ENCODE measurements at places on chromosomes 3 and 15.

DNA sequence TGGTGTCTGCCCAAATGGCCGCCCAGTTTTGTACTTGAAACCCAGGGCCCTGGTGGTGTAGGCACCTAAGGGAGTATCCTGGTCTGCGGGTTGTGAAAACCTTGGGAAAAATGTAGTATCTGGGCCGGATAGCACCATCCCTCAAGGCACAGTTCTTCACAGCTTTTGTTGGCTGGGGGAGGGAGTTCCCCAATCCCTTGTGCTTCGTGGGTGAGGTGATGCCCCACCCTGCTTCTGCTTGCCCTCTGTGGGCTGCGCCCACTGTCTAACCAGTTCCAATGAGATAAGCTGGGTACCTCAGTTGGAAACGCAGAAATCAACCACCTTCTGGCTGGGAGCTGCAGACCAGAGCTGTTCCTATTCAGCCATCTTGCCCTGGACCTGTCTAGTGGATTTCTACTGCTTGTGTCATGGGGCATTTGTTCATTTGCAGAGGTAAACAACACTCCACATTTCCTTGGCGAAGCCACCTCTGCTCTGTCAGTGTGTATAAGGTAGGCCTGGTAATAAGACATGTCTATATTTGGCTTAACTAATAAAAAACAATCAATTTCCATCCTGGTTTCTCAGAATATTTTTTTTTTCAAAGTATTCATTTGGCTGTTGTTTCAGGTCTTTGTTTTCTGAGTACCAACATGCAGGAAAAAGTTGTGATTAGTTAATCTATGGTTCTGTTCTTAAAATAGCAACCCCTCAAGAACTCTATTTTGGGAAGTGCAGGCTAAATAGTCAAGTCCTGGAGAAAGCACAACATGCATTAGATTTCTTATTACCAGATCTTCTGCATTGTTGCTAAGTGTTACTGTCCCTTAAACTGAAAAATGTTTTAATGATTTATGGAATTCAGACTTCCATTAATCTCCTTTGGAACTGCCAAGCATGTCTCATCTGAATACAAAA is 304.3 kb downstream of the ZIC1 start:
- DNase-seq, result no peak

GRCh38 chr15:78929536-78930264 is 15.1 kb downstream of the CTSH start:
- no peak for DNase-seq

GRCh38 chr3:182621435-182622240 is 171.7 kb upstream of the ATP11B start:
- DNase-seq, result no peak

DNA sequence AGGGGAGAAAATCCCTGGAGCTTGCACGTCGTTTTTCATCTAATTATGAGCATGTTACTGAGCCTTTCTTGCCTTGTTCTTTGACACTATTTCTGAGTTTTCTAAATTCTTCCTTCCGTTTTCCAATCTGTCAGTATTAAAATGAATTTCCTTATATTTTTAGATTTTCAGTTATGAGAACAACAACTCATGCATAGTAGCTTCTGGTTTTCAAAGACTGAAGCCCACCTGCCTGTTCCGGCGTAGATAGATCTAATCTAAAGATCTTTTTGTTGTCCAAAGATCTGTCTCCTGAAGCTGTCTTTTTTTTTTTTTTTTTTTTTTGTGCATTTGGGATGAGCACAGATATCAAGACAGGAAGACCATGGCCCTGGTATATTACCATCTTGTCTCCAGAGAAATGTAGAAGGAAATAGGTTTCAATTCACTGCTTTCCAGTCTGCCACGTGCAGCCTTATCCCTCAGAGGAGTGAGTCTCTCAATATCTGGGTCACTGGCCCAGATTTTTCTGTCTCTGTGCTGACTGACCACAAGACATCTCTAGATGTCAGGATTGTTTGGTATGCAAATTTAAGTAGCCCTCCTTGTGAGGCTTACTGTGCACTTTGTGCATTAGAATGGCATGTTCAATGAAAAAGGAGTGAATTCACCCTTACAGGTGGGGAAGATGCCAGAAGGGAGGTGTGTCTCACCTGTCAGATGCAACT is 222.3 kb upstream of the TMC3 start:
- no peak for DNase-seq

- DNase-seq, result no peak
Measured at GRCh38 chr3:64761729-64762128, 73.9 kb upstream of the ADAMTS9 start.

DNA sequence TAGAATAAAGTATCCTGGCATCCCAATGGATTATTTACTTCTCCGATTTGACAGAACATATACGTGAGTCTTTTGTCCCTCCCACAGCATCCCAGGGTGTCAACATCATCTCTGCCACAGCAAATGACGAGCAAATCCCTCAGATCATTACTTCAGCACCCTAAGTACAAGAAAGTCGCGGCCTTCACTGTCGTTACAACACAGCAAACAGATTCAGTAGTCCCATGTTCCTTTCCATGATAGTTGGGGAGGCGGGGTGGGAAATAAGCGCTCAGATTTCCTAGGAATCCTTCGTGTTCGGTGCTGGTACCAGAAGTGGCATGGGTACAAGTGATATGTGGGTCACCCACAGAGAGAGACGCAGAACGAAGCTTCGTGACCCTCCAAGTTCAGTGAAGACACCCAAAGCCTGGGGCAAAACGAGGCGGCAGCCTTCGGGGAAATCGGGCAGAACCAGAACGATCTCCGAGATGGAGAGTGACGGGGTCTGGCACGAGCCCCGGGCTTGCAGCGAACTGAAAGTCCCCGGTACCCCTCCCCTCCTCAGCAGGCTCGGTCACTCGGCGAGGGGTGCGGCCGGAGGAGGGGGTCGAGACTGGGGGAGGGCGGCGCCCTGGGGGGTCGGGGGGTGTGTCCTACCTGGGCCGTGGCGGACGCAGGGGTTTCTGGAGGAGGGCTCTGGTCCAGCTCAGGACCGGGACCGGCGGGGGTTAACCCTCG is 619 bp downstream of the TTBK2 start:
- peak; percentile 39 for DNase-seq

DNA sequence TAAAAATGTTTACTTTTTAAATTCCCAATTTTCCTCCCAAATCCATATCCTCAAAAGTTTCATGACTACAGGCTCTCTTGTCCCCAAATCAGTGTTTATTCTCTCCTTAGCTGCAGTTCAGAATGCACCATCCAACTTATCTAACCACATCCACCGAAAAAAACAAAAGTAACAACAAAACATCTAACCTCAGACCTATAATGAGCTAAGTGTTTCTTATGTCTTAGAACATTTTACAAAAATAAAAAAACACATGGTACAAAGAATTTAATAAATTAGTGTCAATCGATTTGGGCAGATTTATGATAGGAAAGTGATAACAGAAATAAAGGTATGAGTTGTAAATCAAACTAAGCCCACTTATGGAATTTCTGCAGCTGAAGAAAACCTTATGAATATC is 13.6 kb downstream of the SATB1 start:
- no peak for DNase-seq

DNA sequence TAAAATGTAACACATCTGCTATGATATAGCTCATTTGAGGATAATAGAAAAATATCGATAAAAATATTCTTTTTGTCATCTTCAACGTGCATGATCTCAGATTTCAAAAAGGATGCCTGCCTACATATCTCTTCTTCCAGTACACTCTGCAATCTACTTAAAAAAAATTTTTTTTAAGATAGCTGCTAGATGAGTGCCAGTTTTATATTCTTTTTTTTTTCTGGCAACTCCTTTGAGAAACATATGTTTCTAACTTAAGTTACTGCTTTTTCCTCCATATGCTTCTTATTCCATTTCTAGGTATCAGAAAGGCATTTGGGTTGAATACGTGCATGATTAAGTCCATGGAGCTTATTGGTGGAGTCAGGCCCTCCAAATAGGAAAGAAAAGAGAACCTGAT is 160.4 kb downstream of the PPM1L start:
- no peak for DNase-seq

- no peak for DNase-seq
Measured at GRCh38 chr3:88132894-88133293, 16.9 kb upstream of the C3orf38 start.

DNA sequence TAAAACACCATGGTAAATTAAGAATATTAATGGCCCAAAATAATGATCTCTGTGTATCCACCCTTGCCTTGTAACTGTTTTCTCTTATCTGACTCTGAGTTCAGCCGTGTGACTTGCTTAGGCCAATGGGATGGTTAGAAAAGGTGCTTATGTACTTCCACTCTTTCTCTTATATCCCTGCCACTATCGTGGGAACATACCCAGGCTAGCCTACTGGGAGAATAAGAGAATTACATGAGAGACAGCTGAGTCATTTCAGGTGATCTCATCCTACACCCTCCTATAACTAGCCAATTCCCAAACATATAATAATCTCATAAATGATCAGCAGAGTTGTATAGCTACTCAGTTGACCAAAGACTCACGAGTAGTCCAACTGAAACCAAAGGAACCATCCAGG is 98.3 kb upstream of the ABI3BP start:
- no peak for DNase-seq
